Renal cortex interstitium (tissue), 15 donors: ENCODE measurements at places on chromosomes 11 and 22. TPM values are rescaled to one million over a fixed set of nuclear protein-coding genes. Genes with fewer than 3 reads are reported as not detected.
A peak's percentile ranks its signal among the peaks of the same experiment; 100 is the strongest.

DNA sequence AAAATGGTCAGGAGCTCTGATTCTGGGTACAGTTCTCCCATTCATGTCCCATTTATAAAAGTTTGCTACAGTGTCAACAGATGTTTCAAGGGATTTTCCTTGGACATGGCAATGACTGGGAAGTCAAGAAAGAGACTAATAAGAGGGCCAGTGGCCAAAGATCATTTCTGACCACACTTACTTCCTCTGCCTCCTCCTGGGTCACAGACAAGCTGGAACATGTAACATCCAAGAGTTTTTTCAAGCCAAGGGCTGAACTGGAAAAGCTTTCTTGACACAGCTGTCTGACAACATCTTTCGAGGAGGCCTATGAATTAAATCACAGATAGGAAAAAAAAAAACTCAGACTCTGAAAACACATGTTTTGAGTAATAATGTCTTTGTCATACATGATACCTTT, 8.7 kb downstream of the COMMD9 start:
- DNase-seq = no peak

RGL4 gene
- 6.7 TPM for polyA plus RNA-seq

DNA sequence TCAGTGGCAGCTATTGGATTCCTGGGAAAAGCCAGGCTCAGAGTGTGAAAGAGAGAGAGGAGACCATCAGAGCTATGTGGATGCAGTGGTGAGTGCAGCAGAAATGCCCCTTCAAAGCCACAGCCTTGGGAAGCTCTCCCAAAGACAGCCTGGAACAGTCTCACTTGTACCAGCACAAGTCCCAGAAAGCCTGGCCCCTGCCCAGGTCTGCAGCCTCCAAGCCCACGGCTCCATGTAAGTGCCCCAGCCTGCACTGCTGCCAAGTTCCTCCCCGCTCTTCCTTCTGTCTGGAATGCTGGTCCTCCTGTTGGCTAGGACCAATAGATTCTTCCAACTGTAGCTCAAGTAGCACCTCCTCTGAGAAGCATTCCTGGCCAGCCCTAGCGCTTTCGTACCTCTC, 539.7 kb downstream of the MIAT start:
- DNase-seq = no peak

DNA sequence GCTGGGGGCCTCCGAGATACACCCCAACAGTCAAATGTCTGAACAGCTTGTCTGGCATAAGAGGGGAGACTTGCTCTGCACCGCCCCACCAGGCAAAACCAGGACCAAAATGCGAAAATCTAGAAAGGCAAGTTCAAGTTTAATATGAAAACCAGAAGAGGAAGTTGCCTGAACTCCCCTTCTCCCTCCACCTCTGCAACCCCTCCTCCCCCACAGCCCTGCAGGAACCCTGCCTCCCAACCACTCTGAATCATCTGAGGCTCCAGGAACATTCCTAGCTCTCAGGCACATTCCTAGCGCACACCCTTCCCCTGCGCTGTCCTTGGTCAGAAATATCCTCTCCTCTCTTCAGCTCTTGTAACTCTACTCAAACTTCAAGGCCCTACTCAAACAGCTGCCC, 36.7 kb downstream of the ISX start:
- DNase-seq = peak; percentile 26

DNA sequence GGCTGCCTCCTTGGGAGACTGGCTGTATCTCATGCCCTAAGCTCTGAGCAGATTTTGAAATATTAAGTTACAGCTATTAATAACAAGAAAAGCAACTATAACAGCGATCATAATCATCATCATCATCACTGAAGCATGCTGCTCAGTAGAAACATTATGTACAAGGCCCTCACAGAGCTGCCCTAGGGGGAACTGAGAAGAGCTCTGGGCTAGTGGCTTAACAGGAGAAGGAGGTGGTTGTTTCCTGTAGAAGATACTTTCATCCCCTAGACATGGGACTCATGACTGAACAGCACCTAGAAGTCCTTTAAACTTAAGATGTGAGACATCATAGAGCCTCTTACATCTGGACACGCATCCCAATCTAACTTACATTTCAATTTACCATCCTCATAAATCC, 332.8 kb upstream of the PLET1 start:
- DNase-seq = no peak

APOL4 gene
- 11.3 TPM for polyA plus RNA-seq

MUC2 gene
- polyA plus RNA-seq = 0.03 TPM

- DNase-seq = no peak
These were observed 10.6 kb upstream of the IFTAP start for GRCh38 chr11:36583667-36584066.

GRCh38 chr11:103254123-103254522, 144.9 kb downstream of the DYNC2H1 start:
- no peak for DNase-seq

TYR gene
- polyA plus RNA-seq = 0.25 TPM

GRCh38 chr11:31404614-31405013, 35.0 kb downstream of the DNAJC24 start:
- DNase-seq = no peak

MTMR3 gene
- polyA plus RNA-seq = 49.0 TPM

DNA sequence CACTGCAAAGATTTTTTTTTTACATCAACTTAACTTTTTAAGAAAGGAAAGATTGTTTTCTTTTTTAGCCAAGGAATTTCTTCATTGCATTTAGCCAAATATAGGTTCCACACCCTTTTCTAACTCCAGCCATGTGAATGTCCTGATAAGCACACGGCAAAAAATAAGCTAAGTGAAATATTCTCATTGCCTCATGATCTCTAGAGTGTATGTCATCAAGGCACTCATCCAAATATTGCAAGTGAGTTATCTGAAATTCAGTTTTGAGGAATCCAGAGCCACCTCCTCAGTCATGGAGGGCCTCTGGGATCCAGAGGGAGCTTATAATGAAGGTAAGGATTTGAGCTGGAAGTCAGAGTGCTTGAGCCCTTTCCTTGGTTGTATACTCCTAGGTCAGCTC, 80.0 kb downstream of the BLID start:
- DNase-seq = no peak

DNA sequence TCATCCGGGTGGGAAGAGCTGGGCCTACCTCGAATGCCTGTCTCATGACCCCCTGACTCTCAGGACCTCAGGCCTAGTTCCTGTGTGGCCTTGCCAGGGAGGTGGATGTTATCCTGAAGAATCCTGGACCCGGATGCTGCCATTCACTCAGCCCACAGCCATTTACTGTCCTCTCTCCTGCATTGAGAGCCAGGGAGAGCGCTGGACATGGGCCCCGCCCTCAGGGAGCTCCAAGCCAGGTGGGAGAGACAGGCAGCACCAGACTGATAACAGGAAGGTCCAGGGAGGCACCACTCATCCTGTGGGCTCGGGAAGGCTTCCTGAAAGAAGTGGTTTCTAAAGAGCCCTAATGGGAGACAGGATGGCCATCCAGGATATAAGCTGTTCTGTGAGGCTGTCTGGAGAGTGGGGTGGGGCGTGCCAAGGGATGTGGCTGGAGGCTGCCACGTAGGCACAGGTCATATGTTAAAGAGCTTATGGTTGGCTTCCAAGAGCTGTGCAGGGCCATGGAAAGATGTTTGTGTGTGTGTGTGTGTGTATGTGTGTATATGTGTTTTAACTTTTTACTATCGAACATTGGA, 8.6 kb downstream of the SERPINH1 start:
- no peak for DNase-seq

DNA sequence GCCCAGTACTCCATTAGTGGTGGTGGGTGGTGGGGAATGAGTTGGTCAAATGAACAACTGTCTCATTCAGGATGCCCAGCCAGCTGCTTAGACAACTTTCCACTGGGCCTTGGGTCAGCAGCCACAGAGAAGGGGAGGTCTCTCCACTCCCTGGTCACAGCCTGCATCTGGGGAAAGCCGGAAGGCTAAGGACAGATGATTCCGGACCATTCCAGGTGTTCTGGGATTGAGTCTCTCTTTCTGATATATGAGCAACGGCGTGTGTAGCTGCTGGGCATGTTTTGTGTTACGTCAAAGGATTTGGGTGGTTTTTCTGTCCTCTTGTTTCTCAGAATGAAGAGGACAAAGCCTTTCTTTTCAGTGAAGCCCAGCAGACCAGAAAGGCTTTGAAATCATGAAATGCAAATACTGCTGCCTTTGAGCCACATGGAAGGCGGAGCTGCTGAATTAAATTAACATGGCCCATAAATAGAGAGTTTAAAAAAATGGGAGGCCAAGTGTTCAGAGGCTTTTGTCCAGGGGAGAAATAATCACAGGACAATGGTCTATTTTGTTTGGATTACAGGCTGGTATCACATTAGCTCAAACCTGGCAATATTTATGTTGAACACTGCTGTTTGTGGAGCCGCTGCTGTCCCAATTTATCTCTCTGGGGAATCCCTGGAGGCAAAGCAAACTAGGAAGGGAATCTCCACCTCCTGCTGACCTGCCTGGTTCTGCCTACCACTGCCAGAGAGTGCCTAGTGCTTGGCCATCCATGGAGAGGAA, 234.4 kb upstream of the E2F8 start:
- no peak for DNase-seq

GRCh38 chr22:28813772-28814518, 13.6 kb upstream of the XBP1 start:
- DNase-seq = no peak

DNA sequence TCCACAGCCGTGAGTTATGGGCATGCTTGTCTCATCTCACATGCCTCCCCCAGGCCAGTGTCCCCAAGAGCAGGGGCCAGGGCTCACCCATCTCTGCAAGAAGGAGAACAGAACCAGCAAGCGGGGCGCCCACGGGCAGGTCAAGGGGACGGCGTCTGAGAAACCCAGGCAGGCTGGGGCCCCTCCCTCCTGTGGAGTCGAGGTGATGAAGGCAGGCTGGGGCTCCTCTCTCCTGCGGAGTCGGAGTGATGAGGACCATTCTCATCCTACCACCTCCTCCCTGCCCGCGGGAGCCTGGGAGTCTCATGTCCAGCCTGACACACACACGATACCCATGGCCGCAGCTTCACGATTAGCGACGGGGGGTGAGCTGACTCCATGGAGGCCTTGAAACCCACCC, 141.9 kb downstream of the CTTN start:
- DNase-seq = no peak

SEC14L2 gene
- 6.2 TPM for polyA plus RNA-seq

DNA sequence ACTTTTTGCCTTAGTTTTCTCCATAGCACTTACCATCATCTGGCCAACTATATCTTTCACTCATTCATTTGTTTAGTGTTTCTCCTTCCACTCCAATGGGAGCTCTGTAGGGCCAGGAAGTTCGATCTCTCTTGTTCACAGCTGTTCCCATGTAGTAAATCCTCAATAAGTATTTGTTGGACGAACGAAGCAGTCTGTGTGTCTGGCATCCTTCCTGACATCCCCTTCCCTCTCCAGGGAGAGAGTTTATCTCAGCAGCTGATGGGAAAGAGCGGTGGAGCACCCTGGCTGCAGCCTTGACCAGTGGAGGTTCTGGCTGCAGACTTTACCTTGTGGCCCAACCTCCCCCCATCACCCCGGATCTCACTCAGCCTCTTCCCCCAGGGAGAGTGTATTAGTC, 141.7 kb downstream of the CHST1 start:
- no peak for DNase-seq

DNA sequence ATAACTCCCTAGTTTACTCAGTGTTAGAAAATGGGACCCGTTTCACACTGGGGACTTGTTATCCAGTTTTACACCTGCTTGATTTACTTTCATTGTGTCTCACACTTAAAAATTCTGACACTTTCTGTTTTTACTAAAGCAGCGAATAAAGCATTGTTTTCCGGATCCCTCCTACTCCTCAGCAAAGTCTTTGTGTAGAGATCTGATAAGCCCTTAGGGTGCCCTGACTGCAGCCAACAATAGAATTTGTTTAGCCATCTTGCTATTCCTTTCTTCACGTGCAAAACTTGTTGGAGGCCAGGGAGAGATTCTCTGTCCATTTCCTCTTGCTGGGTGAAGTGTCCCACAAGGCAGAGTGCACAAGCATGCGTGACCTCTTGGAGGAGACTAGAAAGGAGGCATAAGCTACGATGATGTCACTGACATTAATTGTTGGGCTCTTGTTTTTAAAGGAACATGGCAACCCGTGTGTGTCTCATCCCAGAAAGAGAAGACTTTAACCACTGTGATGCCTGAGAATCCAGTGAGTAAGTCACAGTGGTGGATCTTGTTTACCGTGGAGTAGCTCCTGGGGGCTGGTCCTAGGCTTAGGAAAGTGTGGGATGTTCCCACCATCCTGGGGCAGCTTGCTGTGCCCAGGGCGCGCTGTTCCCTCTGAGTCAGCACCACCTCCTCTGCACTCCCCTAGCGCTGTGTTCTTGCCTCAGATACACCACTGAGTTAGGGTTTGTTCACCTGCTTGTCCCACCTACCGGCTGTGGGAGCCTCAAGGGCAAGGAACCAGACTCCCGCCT, 27.7 kb downstream of the MICAL2 start:
- no peak for DNase-seq

DNA sequence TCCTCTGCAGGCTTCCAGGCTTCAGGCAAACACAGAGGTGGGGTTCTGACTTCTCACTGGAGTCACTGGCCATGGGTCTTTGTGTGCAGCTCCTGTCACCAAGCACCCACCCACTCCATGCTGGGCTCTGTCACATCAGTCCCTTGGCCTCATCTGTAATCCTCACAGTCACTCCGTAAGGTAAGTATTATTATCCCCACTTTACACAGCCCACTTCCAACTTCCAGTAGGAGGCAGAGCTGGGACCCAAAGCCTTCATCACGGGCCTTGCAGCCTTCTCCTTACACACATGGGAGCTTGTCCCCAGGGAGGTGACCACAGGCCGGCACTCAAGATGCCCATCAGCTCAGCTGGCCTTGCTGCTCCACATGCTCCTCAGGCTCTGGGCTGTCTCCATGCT, 266.7 kb upstream of the B3GAT1 start:
- no peak for DNase-seq

- peak; percentile 71 for DNase-seq
These were observed 233.0 kb downstream of the FAM76B start for GRCh38 chr11:95556342-95557163.

- no peak for DNase-seq
These were observed 1.7 kb downstream of the ESRRA start for GRCh38 chr11:64306876-64307622.

DNA sequence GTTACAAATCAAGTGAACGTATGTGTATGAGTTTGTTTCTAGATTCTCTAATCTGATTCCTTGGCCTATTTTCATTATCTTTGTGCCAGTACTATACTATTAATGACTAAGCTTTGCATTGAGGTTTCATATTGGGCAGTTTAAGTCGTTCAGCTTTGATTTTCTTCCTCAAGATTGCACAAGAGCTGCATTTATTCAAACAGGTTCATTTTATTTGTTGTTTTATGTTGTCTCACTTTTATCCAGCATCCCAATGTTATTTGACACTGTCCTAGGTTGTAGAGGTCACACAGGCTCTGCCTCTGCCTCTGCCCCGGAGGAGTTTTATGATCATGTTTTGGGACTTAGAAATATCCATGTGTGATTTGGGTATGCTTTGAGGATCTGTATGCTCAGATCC, 79.8 kb downstream of the TEAD1 start:
- no peak for DNase-seq

MMP12 gene
- 4.2 TPM for polyA plus RNA-seq

CABP4 gene
- polyA plus RNA-seq = 1.2 TPM
